ENCODE measurements at places on chromosomes 5 and 9. TPM values are rescaled to one million over a fixed set of nuclear protein-coding genes. Genes with fewer than 3 reads are reported as not detected.

Gene KDM3B
- total RNA-seq: 32.1 TPM

Gene PCDHGA4
- total RNA-seq: 0.48 TPM

Gene CCL28
- total RNA-seq: 7.0 TPM

Gene LECT2
- total RNA-seq: not detected

Gene NOL6
- total RNA-seq: 37.9 TPM
